ENCODE measurements at places on chromosomes 1 and 21. TPM values are rescaled to one million over a fixed set of nuclear protein-coding genes. Genes with fewer than 3 reads are reported as not detected.

- no peak for DNase-seq
These were observed 196.6 kb downstream of the MATN1 start for GRCh38 chr1:30526652-30527345.

DNA sequence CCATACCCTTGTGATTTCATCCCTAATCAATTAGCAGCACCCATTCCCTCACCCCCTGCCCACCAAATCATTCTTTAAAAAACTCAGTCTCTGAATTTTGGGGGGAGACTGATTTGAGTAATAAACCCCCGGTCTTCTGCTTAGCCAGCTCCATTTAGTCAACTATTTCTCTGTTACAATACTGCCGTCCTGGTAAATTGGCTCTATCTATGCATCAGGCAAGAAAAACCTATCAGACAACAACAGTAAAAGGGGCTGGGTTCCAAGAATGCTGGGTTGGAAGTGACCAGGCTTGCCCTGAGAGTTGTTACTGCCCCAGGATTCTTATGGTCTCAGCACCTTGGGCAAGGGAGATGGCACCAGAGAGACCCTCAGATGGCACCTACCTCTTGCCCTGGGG, 16.3 kb upstream of the C1orf198 start:
- no peak for DNase-seq

C1orf74 gene
- 3.1 TPM for total RNA-seq

- DNase-seq = no peak
These were observed 177.3 kb downstream of the PGBD5 start for GRCh38 chr1:230248889-230249270.
